ENCODE measurements at places on chromosomes 4 and X. TPM values are rescaled to one million over a fixed set of nuclear protein-coding genes. Genes with fewer than 3 reads are reported as not detected.

The GDI1 gene
- polyA plus RNA-seq, result 216 TPM

The HPGDS gene
- not detected for polyA plus RNA-seq

DNA sequence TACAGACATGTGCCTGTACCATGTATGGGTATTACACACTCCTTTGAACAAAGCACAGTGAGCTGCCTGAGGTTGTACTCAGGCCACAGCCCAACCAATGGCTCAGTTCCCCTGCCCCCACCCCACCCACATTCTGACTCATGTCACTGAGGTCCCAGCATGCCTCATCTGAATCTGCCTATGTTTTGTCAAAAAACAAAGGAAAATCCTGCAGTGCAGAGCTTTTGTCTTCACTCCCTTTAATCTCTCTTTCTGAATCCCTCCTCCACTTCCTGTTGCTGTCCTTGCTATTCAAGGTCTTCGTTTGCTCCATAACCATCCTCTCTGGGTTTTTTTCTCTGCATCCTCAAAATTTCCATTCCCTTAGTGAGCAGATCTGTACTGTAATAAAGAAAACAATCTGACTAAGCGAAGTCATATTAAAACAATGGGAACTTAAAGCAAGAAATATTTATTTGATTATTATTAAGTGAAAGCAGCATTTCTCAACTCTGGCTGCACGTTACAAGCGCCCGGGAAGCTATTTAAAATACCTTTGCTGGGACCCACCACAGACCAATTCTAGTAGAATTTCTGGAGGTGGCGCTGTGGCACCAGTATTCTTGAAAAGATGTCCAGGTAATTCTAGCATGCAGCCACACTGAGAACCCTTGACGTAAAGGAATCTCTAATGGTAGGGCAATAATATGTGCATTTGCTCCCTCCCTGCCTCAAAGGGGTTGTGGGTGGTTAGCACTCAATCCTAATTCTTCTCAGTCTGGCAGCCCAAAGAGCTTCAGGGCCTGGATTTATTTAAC, 8.7 kb downstream of the GUCY2F start:
- DNase-seq, result no peak

GRCh38 chr4:110626532-110627153, 3.8 kb upstream of the PITX2 start:
- no peak for DNase-seq

GRCh38 chr4:173252024-173252935, 81.9 kb downstream of the HMGB2 start:
- peak; percentile 87 for DNase-seq

DNA sequence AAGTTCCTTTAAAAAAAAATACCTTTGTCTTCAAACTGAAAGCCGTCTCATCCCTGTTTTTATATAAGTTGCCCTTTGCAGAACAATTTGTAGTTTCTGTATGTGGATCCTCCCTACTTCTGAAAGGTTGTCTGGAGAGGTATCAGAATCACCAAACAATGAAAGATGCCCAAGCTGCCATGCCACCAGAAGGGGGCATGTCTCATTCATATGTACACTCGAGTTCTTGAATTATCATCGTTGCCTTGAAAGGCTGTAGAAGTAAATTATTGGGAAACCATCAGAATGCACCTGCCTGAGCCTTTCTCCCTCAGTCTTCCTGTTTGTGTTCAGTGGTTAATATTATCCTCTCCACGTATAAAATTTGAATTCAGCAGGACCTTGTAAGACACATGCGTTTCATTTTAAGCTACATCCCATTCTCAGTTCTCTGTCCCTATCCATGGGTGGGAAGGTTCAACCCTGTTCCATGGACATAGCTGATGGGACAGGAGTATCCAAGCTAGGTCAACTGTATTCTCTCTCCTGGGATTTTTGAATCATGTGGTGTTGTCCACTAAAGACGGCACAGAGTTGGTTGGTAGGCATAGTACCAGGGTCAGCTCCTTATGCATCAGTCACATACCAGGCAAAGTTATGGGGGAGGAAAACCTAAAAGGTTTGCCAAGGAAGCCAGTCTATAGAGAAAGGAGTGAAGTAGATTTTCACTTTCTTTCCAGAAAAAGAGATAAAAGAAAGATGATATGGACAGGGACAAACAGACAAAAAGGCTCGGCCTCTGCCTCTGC, 24.0 kb downstream of the GALNT7 start:
- no peak for DNase-seq

The DMRTC1B gene
- polyA plus RNA-seq, result not detected

Data from BJ (cell line).